ENCODE measurements at places on chromosomes 2 and 18.

GRCh38 chr18:48801728-48802542 is 148.8 kb downstream of the SMAD7 start:
- no peak for DNase-seq

DNA sequence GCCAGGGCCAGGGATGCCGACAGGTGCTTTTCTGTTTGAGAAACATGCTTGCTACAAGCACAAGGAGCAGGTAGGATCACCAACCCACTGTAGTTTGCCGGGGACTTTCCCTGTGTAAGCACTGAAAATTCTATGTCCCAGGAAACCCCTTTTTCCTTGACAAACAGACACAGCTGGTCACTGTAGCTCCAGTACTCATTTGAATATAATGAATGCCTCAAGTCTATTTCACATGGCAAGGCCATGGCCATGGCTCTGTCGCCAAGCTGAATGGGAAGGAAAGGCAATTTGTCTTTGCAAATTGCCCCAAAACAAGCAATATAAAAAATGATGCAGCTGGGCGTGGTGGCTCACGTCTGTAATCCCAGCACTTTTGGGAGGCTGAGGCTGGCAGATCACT is 49.6 kb upstream of the IGFBP2 start:
- DNase-seq = no peak

DNA sequence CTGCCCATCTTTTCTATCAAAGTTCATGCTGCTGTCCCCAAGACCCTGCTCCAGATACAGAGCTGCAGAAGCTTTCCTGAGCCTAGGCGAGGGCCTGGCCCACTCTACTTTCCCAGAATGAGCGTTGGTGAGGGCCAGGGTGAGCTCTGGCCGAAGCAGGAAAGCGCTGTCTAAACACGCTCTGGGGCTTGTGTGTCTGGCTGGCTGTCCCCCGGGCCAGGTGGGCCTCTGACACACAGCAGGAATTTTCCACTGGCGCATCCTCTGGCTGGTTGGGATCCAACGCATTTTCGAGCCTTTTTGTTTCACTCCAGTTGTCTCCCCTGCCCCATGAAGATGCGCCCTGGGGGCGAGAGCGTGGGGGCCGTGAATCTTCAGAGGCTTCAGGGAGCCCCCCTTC is 17.8 kb upstream of the KCNK3 start:
- DNase-seq = no peak

DNA sequence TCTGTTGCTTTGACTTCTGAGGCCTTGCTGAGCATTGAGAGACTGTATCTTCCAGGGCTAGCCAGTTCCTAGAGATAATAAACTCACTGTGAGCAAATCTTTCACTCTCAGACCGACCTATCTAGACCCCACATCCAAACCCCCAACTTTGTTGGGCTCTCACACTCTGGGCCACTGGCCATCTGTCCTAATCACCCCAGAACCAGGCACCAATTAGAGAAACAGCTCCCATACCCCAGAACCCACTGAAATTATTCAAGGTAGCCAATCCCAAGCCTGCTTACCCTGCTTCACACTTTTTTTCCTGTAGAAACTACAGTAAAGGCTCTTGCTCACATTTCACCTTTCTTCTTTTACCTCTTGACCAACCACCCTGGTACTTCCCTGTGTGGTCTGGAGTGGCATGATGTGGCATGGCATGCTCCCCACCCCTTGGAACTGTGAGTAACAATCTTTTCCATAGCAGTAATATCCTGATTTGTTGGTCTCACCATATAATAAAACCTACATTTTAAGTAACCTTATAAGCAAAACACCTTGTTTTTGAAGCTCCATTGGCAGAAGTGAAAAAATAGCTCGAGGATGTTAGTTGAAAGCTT is 55.2 kb downstream of the ANKRD12 start:
- DNase-seq = no peak

DNA sequence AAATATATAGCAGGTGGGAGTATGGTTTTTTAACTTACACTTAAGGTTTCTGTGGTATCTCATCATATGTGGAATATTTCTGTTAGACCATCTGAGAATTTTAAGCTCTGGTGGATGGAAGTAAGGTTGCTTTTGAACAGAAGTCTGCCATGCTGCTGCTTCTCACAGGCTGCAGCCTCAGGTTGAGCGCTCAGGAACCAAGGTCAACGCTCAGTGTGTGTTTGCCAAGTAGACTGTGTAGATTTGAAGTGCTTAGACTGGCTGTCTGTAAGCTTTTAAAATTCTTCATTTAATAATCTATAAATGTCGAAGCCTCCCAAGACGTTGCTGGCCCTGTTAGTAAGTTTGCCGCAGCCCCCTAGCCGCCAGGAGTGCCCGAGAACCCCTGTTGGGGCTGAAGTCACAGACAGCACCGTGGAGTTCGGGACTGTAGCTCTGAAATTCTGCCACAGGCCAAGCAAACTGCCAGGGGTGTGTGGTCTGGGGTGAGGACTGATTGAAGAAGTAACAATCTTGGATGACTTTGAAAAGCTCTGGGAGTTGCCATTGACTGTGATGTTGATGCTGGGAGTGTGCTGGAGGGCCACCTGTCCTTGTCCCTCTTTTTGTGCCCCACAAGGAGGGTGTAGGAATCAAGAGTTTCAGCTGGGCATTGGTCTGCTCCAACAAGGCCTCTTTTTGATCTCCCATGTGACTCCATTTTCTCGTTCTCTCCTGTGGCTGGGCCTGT is 26.9 kb downstream of the INPP4A start:
- no peak for DNase-seq

All from CD4-positive, alpha-beta T cell treated with Interferon alpha-2 for 1 hour (primary cell).